ENCODE measurements at places on chromosomes 4 and X.

DNA sequence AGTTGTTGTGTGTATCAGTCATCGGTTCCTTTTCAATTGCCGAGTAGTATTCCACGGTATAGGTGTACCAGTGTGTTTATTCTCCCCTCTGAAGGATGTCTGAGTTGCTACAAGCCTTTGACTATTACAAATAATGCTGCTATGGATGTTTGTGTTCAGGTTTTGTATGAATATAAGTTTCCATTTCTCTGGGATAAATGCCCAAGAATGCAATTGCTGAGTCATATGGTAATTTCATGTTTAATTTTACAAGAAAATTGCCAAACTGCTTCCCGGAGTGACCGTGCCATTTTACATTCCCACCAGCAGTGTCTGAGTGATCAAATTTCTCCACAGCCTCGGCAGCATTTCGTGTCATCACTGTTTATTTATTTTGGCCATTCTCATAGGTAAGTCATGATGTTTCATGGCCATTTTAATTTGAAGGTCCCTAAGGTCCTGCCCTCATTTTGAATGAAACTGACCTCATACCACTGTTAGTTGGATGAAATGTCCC, 73.9 kb downstream of the IRF2 start:
- DNase-seq: no peak

DNA sequence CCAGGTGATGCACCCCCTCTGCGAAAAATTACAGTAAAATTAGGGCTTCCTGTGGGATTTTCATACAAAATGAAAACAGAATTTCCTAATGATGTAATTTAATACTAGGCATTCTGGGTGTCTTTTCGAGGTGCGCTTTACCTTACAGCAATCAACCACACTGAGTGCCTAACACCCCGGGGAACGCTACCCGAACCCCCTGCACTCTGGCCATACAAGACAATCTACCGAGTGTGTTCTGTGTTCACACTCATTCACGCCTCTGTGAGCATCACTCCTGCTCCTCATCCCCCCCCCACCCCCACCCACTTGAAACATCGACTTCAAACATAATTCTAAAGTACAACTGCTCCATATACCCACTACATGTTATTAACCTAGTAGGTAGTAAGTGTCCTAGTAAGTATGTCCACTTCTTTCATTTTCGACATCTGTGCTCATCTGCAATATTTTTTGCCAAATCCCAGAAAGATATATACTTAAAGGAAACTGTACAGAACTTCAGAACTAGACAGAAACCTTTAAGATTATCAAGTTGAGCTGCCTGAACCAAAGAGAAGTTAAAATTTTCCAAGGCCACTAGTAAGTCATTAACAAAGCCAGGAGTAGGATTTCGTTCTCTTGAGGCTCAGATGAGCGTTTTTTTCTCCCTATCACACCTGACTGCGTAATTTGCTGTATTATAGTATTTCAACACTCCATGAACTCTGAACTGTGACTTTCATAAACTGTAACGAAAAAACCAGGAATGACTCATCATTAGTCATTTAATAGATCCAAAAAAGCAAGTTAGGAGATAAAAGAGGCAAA, 80.0 kb downstream of the FAT1 start:
- no peak for DNase-seq

DNA sequence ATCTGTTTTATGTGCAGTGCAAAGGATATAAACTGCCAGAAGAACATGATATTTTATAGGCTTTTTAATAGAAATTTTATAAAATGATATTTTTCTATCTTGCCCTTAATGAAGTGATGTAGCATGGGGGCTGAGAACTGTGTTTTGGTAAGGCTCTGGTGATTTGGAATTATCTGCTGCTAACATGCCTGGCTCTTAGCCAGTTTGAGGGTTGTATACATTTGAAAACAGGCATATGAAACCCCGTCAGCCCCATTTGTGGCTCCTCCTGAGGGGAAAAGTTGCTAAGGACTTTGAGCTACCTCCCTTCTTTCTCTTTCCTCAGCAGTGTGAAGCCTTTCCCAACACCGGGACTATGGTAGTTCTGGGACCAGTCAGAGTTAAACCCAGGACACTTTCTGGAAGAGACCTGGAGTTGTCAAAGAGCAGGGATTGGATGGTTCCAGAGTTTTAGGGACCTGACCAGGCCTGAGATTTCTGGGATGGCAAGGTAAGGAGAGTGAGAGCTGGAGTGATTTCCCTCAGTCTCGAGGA, 4.7 kb downstream of the SFRP2 start:
- no peak for DNase-seq

DNA sequence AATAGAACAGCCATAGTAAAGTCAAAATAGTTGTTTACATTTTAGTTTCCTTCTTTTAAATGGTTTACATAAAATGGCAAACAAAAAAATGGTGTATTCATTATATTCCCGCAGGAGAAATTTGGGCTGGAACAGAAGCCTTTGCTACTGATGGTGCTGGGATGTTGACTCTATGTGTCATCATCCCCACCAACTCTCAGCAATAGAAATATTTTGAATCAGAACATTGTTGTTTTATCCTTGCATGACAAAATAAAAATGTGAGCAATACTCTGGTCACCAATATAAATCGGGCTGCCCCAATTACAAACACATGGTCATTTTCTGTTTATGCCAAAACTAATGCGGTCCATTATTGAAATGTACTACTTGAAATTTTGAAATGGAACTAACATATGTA, 1131.6 kb upstream of the PCDH7 start:
- no peak for DNase-seq

- DNase-seq: no peak
Measured at GRCh38 chr4:6892190-6892908, 17.3 kb upstream of the TBC1D14 start.

DNA sequence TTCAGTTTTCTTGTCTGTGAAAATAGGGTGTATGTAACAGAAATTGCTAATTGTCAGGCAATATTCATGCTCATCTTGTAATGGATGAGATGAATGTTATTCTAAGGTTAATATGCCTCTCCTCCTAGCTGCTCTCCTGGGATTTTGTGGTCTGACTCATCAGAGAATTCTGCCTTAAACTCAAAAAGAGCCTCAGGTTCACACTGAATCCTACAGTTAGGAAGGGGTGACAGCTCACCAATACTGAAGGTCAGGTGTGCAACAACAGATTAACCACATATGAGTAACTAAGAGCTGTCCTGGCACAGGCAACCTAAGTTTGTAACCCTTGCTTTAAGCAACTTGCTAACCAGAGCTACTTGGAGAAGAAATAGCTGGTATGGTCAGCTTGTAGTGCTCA, 197.7 kb downstream of the SPATA18 start:
- DNase-seq: no peak

GRCh38 chrX:95055991-95056390, 1382.0 kb downstream of the FAM133A start:
- no peak for DNase-seq

GRCh38 chrX:153641627-153642026, 5.4 kb upstream of the DUSP9 start:
- DNase-seq: no peak

- DNase-seq: no peak
Measured at GRCh38 chrX:452598-452997, 65.9 kb upstream of the PPP2R3B start.

DNA sequence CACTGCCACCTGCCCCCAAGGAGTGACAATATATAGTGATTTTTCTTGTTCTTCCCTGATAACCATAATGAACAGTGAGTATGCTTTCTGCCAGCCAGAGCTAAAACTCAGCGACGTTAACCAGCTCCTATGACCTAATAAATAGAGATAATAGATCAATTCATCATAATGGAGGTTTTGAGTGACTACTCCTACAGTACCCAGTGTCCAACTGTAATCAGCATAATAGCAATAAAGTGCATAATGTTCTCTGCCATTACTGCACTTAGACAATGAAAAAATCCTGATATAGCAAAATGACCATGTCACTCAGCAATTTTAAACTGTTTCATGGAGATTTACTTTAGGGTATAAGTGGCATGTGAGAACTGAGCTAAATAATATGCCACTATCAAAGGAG, 20.7 kb upstream of the TXLNG start:
- DNase-seq: no peak

DNA sequence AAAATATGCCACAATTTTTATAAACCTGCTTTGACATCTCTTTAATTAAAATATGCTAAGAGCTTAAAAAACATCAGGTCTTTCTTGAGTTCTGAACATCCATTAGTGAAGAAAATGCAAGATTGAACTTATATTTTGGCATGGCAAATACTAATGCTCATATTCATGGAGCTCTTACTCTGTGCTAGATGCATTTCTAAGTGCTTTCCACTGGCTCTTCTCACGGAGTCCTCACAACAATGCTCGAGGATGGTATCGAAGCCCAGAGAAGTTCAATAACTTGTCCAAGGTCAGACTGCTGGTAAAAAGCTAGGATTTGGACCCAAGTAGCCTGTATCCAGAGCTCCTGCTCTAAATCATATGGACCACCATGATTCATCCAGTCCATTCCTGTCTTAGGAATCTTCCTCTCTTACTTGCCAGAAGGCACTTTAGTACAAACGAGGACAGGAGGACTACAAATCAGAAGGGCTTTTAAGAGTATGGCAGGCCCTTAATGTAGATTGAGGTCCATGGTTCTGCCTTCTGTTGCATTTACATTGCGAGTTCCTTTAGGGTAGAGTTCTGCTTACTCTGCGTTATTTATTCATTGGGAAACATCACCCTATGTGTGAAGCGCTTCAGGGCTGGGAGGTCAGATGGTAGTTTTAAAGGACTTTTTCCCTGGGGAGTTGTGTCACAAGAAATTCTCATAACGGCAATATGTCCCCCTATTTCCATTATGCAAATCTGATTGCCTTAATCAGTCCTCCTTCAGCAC, 199.2 kb downstream of the RASL11B start:
- DNase-seq: no peak

DNA sequence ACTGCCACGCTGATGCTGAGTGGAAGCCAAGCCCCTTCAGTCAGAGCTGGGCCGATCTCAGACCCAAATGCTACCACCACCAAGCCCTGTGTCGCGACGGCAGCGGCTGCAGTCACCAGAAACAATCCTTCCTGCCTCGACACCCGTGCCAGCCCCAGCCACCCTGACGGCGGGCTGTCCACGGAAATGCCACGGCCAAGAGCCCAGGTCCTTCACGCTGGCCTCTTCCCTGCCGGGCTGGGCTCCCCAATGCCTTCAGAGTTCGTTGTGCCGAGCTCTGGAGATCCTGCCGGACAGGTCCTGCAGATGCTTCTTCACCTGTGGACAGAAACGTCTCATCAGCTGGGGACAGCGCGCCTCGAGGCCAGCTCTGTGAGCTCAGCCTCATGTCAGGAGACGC, 19.5 kb downstream of the LRPAP1 start:
- no peak for DNase-seq

- DNase-seq: no peak
Measured at GRCh38 chr4:48149827-48150370, 15.8 kb upstream of the TXK start.

GRCh38 chr4:114601304-114602052, 2.9 kb downstream of the UGT8 start:
- DNase-seq: no peak

GRCh38 chr4:146577111-146577510, 55.4 kb upstream of the SLC10A7 start:
- no peak for DNase-seq

DNA sequence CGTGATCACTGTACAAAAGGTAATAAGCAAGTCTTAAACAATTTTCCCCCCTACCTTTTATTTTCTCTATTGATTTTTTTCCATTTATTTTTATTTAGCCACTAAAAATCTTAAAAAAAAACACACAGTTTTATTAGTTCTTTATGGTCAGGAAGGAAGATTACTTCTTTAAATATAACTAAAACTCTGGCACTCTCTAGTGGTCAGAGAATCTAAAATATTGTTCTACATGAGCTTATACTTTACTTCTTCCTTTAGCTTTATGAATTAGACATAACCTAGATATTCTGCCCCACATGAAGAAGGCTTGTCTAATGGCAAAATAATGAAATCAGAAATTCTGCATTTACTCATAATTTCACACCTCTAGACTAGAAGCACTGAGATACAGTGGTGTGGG, 135.2 kb downstream of the PDE5A start:
- no peak for DNase-seq

GRCh38 chr4:44535981-44536380, 87.4 kb upstream of the KCTD8 start:
- DNase-seq: no peak

GRCh38 chr4:98606894-98607293, 51.5 kb downstream of the TSPAN5 start:
- no peak for DNase-seq

- DNase-seq: no peak
Measured at GRCh38 chr4:33255094-33255493, 2534.9 kb downstream of the PCDH7 start.

DNA sequence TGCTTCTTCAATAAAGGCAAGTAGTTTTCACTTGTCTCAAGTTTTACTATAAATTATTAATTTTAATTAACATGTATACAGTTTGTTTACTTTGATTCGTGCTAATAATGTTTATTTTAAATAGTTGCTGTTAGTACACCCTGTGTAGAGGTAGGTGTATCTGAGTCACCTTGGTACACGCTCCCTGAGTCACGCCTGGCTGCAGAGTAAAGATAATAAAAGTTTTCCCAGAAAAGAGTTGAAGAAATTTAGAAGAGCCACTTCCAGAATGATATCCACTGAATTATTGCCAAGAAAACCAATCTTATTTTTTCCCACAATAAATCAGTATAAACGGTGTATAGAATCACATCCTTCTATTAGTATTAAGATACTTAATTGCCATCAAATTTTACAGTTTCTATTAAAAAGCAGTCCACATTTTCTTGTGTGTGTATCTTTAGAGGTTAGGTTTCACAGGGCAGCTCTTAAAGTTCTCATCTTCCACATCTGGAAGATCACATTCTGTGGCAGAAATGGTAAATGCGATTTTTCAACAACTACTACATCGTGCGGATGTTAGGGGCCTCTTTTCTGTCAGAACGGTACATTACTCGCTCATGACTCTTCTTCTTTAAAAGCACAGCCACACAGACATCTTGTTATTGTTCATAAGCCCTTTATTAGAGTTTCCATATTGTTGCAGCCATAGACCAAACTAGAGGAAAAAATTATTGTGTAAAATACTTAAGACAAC, 55.4 kb downstream of the HADH start:
- DNase-seq: no peak

GRCh38 chrX:14618177-14618965, 89.0 kb downstream of the GLRA2 start:
- DNase-seq: no peak

- no peak for DNase-seq
Measured at GRCh38 chrX:119359618-119360382, 39.3 kb upstream of the SLC25A43 start.

DNA sequence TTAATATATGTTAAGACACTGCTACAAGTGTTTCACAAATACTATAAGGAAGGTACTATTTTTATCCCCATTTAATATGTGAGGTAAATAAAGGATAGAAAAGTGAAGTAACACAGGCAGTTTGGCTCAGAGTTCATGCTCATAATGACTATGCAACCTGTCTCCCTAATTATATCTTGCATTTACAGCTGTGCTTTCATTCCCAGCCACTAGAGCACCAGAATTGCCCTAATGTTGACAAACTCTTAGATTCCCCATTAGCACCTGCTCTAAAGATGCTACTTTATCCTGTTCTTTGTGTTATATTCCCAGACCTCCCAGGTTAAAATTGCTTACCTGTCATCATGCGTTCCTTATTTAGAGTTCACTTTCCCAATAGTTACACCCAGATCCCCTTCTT, 833.6 kb downstream of the CCSER1 start:
- DNase-seq: no peak
